ENCODE measurements at places on chromosomes 11 and 22. TPM values are rescaled to one million over a fixed set of nuclear protein-coding genes. Genes with fewer than 3 reads are reported as not detected.

The LYVE1 gene
- not detected for total RNA-seq

The CBLIF gene
- total RNA-seq, result 11.2 TPM

The LGALS12 gene
- 0.34 TPM for total RNA-seq

The FIBIN gene
- 0.43 TPM for total RNA-seq

The PKDREJ gene
- total RNA-seq, result 0.05 TPM

The MS4A13 gene
- total RNA-seq, result not detected

- DNase-seq, result no peak
These were observed 49.6 kb downstream of the NAV2 start for GRCh38 chr11:19762266-19762665.

DNA sequence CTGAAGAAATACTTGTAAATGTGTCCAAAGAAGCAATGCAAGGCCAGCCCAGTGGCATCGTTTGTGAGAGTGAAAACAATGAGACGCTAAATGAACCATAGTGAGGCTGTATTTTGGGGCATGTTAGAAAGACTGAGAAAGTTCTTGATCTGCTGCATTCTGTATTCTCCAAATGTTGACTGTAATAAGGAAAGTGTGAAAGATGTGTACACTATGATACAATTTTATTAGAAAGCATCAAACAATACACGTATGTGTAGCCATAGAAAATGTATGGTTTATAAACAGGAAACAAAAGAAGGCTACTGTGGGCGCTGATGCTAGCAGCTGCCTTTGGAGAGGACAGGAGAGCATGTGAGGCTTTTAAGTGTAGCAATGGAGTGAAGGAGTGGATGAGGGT lies 233.5 kb upstream of the E2F8 start:
- DNase-seq, result no peak

DNA sequence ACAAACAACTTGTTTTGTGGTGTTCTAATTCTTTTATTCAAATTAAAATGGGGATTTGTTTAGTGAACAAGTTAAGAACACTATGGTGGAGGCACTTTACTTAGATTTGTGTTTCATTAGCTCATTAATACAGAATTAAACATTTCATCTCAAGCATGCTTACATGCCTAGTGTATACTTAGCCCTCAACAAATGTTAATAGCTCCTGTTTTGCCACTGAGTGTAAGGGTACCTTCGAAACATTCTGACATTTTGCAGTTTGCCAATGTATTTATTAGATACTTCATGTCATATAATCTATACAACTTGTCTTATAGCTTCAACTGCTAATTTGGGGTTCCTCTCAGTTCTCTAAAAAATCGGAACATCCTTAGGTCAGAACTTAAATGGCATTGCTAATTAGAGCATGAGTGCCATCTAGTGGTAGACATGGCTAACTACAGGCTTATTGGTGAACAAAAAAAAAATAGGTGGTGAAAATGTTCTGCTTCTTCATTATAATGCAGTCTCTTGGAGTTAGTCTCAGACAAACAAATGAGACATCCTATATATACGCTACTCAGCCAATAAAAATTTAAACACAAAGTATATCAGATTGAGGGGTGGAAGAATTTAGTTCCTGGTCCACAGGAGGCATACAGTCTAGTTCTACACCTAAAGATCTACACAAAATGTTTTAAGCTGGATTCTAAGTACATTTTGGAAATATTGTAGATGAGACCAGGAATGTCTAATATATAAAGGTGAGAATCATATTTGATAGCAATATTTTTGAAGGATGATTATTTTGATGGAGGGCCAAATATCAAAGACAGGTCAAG lies 4.9 kb upstream of the CNTN5 start:
- DNase-seq, result no peak

GRCh38 chr11:67551127-67551526 lies 27.9 kb upstream of the CABP2 start:
- no peak for DNase-seq

DNA sequence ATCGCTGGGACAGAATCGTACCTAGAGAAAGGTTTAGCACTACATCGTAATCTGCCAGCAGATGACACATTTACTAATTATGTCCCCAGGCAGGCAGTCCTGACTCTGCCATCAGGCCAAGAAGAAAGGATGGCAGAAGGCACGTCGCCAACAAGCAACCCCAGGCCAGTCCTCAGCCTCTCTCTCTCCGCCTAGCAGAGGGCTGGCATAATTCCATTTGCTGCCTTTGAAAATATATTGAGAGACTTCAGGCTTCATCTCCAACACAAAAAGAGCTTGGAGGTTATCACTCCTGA lies 1517.0 kb downstream of the TBC1D22A start:
- DNase-seq, result no peak

- DNase-seq, result no peak
These were observed 7.7 kb upstream of the MMP12 start for GRCh38 chr11:102882389-102883024.

- peak; percentile 98 for DNase-seq
These were observed at the start of gene POLR3H for GRCh38 chr22:41543854-41544670. POLR3H (minus strand) TSS chr22:41544470; CDS start chr22:41544101, 369 bp downstream.

DNA sequence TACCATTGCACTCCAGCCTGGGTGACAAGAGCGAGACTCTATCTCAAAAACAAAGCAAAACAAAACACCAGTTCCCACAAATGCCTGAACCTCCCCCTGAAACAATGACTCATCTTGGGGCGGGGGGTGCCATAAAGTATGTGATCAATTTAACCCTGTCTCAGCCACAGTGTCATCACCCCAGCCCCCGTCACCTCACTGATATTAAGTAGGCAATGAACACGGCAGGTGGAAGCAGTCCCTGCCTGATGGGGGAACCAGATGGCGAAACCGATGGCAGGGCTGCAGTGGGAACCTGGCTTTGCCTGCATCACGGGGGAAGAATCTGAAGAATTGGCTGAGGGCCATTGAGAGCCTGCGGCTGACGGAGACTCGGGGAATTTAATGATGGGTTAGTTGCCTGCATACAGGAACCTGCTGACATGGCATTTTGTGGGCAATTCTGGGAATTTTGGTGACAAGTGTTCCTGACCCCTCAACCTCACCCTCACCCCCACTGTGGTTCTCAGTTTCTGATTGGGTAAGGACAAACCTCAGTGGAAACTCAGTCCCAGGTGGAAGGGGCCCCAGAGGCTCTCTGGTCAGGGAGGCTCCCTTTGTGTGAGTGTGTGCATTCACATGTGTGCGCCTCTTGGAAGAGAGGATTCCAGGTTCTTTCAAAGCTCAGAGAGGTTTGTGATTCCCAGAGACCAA lies 39.1 kb upstream of the SHISAL1 start:
- DNase-seq, result no peak

GRCh38 chr11:34647131-34647530 lies 26.2 kb downstream of the EHF start:
- DNase-seq, result no peak

DNA sequence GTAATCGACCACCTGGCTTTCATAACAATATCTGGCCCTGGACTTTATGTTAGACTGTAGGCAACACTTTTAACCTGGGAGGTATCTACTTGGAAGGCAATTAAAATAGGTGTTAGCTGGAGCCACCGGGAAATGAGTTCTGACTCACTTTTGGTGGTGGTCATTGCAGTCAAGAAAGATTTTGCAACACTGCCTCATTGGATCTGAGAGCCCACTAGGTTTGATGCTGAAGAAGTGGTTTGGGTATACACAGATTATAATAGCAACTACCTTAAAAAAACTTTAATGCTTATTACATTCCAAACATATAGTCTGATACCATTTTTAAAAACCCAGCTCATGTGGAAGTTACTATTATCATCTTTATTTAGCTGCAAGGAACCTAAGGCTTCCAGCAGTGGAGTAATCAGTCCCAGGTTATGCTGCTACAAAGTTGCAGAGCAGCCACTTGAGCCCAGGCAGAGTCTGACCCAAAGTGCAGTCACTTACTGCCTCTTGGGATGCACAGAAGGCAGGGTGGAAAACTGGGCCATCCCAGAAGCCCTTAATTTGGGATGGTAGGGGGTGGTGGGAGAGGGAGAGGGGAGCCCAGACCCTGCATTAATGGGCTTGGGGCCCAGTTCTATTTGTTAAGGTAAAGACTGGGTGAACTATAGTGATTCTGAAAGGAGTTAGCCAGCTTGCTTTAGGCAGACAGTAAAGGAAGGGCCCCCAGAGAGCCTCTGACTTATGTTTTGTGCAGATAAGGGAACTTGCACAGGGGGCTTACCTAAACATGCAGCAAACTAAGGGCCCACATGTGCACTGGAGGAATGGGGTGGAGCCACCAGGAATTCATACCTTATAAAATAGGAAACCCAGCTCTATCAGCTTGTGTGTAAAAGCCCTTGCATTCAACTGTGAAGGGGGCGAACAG lies 149.4 kb downstream of the SNX19 start:
- DNase-seq, result peak; percentile 32

GRCh38 chr11:119995730-119996491 lies 142.0 kb downstream of the TRIM29 start:
- DNase-seq, result no peak

DNA sequence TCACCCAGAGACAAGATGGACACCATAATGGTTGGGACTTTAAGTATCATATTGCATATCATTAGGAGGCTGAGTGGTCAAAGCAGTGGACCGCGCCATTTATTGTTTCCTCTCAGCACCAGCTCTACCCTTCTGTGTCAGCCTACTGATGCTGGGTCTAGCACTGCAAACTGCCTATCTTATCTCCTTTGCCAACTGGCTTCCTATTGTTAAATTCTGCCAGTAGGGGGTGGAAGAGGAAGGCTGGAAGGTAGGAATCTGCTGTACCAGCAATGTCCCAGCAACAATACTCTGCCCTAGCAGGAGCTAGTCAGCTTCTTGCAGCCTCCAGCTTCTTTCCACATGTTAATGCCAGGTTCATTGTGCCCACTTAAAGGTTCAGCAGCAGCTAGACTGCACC lies 367.1 kb upstream of the PDGFD start:
- no peak for DNase-seq

DNA sequence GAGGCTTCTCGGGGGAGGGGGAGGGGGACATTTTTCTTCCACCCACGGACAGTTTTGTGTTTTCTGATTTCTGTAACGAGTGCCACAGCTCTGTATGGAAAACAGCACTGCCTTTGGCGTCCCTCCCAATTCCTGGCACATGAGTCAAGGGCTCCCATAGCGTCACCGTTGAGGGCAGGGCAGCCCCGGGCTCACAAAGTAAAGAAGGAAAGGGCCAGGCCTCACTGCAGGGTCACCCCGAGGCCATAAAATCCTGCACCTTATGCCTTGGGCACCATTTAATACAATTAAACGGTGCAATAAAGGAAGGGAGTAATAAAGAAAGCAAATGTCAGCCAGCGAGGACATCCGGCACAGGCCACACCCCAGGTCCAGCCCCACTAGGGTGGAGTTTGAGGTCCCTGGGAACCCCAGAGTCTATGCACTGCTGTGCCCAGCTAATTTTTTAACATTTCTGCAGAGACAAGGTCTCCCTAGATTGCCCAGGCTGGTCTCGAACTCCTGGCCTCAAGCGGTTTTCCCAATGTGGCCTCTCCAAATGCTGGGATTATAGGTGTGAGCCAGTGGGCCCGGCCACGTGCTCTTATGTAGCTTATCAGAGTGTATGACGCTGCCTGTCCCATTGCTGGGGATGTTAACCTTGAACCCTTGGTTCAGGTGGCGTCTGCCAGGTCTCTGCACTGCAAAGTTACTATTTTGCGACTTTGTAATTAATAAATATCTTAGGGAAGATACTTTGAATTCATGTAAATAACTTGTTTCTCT lies 13.6 kb upstream of the MUC2 start:
- no peak for DNase-seq

- DNase-seq, result no peak
These were observed 361.2 kb downstream of the TMEM135 start for GRCh38 chr11:87398931-87399330.

DNA sequence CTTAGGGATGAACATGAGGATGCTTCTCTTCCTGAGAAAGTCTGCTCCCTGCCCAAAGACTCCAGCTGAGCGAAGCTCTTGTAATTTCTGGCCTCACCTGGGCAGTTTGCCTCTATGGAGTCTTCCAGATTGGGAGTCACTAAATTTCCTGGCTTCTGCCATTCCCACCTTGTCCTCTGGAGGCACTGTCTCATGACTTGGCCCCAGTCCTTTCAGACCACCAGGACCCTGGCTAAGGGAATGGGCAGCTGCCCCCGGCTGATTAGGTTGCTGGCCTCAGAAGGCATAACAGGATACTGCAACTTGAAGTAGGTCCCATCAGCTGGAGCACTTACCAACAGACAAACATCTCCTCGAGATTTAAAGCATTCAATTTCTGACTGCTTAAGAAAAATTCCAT lies 128.1 kb upstream of the SPON1 start:
- no peak for DNase-seq

GRCh38 chr22:24760708-24761306 lies 13.7 kb downstream of the PIWIL3 start:
- DNase-seq, result no peak
